ENCODE measurements at places on chromosomes 3 and 15. TPM values are rescaled to one million over a fixed set of nuclear protein-coding genes. Genes with fewer than 3 reads are reported as not detected.

The GOLGA6D gene
- not detected for total RNA-seq

The OSBPL10 gene
- 18.7 TPM for total RNA-seq

The FBXW12 gene
- 0.44 TPM for total RNA-seq

The ALG1L2 gene
- 1.4 TPM for total RNA-seq

DNA sequence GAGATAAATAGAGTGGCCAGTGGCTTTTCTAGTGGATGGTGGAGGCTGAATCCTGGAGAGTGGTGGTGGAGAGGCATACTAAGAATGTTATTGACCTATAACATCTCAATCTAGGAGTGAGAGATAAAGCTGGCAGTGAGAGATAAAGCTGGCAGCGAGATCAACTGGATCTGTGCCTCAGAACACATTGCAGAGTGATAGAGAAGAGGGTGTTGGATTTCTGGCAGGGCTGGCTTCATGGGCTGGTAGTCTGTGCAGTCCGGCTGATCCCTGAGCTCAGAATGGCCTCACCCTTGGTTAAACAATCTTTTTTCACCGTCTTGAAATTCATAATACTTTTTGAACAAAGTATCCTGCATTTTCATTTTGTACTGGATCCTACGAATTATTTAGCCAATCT is 221.2 kb downstream of the NLGN1 start:
- DNase-seq = no peak

GRCh38 chr15:58269455-58270414 is 131.6 kb downstream of the AQP9 start:
- DNase-seq = peak; percentile 29

GRCh38 chr15:69093127-69093526 is 67.3 kb upstream of the GLCE start:
- no peak for DNase-seq

DNA sequence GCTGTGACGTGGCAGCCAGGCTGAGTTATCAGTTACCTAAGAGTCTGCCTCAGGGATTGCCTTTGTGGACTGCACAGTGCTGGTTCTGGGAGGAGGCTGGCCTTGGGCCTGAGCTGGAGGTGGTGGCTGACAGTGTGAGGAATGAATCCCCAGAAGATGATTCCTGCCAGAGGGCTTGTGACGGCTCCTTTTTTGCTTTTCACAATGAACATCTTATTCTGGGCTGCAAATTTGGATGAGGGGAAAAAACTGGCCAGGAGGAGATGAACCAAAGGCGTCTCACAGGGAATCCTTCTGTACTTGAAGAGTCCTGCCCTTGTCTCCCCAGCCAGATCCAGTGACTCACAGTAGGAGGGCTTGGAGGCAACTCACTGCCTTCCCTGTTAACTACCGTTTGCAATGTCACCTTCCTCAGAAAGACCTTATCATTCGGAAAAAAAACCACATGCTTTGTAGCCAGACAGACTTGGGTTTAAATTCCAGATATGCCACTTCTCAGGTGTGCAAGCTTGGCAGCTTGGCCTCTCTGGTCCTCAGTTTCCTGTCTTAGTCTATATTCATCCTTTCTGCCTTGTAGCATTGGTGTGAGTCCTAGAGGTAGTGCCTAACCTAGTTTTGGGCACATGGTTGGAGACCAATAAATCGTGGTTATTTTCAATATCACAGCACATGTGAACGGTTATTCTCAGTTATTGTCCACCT is 19.1 kb downstream of the ST6GAL1 start:
- DNase-seq = no peak

GRCh38 chr15:38049891-38050290 is 115.5 kb downstream of the TMCO5A start:
- no peak for DNase-seq

GRCh38 chr3:181906338-181906737 is 194.6 kb downstream of the SOX2 start:
- DNase-seq = no peak

DNA sequence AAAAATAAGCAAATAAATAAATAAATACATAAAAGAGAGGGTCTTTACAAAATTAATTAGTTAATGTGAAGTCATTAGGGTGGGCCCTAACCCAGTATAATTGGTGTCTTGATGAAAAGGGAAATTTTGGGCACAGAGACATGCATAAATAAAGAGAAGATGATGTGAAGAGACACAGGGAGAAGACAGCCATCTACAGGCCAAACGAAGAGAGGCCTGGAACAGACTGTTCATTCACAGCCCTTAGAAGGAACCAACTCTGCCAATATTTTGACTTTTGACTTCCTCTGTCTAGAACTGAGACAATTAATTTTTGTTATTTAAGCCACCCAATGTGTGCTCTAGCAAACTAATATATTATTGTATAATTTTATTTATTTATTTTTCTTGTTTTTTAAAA is 29.6 kb upstream of the SELENOK start:
- no peak for DNase-seq

- no peak for DNase-seq
These were observed 303.9 kb upstream of the ALCAM start for GRCh38 chr3:105062853-105063252.

- no peak for DNase-seq
These were observed 70.0 kb downstream of the PGPEP1L start for GRCh38 chr15:98937413-98938104.

DNA sequence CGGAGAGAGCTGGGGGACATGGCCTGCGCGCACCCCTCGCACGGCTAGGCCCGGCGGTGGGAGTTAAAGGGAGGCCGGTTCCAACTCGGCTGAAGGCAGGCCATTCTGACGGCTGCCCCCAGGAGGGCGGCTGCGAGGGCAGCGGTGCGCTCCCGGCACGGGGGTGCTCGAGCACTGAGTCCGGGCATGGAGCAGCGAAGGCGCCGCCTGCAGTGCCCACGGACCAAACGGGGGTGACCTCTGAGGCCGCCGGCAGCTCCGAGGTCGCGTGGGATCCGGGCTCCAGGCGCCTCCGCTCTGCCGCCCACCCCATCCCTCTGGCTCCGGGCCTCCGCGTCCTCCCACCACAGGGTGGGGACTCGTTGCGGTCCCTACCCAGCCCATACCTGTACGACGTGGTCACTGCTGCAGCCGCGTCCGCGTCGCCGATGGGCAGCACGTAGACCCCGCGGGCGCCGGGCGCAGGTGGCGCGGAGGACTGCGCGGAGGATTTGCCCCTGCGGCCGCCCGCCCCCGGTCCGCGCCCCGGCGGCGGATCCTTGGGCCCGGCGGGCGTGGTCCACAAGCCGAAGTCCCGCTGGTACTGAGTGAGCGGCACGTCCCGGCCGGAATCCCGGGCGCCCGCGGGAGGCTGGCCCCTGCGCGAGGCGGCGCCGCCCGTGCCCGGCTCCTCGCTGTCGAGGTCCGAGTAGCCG is 469 bp downstream of the MAP6D1 start:
- DNase-seq = no peak

The TGM5 gene
- total RNA-seq = not detected

The ST3GAL6 gene
- 17.9 TPM for total RNA-seq

GRCh38 chr3:46662771-46663551 is 30.5 kb downstream of the ALS2CL start:
- DNase-seq = no peak

The CLRN1 gene
- total RNA-seq = not detected

The AHSG gene
- total RNA-seq = not detected

DNA sequence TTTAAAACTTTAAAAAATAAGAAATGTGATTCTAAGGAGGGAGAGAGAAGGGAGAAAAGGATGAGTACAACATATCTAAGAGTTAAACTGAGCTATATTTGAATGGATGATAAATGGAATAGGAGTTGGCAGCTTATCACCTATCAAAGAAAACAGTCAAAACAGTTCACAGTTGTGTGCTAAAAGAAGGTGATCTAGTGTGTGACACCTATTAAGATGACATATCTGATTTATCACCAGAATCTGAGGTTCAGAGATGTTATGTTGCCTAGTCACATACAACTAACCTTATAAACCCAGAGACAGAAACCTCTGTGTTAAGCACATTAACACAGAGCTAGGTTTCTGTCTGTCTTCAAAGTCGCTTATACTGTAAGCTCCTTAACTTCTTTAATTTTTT is 3.0 kb downstream of the ATP13A3 start:
- DNase-seq = no peak

DNA sequence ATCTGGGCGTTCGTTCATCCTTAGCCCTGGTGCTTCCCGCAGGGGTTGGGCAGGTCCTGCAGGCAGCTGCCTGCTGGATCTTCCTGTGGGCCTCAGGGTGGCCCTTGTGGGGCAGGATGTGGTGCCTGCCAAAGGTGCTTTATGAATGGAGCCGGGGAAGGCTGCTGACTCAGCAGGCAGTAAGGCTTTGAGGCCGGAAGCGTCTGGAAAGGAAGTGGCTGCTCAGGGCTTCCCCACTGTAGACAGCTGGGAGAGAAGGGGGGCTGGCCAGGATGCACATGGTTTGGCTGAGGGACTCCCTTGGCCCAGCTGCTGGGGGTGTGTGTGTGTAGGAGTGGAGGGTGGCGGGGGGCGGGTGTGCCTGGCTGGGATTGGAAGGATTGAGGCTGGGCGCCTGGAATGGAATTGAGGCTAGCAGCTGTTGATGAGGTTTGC is 12.9 kb downstream of the CD276 start:
- peak; percentile 22 for DNase-seq

The SLC51B gene
- total RNA-seq = not detected

The GOLGA6B gene
- not detected for total RNA-seq

The FEZF2 gene
- 0.28 TPM for total RNA-seq

DNA sequence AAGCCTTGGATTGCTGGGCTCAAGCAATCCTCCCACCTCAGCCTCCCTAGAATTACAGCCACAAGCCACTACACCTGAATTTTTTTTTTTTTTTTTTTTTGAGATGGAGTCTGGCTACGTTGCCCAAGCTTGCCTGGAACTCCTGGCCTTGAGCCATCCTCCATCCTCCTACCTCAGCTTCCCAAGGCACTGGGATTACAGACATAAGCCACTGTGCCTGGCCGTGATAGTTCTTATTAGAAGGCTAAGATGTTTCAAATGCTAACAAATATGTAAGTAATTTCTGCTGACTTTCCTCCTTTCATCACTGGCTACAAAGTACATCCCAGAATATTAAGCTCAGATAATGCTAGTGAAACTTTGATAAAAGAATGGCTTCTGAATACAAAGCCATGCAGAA is 5.7 kb upstream of the SETMAR start:
- DNase-seq = no peak

GRCh38 chr3:115388166-115388565 is 235.1 kb upstream of the GAP43 start:
- DNase-seq = no peak

DNA sequence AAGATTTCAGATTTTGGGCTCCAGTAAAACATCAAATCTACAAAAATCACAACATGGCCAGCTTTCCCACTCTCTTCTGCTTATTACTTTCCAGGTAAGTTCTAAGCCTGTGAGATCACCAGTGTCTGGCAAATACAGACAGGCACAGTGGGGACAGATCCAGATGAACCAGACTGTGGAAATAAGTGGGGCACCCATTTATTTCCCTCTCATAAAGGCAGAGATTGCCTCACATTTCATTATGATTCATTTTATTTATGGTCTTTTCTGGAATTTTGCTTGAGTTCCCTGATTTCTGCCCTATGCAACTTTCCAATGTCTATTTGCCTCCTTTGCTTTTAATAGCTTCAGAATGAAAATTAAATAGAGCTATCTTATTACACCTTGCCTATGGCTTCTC is 66.8 kb downstream of the GREM1 start:
- DNase-seq = no peak

The ATP8B4 gene
- total RNA-seq = 0.18 TPM

The CADM2 gene
- total RNA-seq = 4.2 TPM

The CYP11A1 gene
- total RNA-seq = 1.0 TPM

DNA sequence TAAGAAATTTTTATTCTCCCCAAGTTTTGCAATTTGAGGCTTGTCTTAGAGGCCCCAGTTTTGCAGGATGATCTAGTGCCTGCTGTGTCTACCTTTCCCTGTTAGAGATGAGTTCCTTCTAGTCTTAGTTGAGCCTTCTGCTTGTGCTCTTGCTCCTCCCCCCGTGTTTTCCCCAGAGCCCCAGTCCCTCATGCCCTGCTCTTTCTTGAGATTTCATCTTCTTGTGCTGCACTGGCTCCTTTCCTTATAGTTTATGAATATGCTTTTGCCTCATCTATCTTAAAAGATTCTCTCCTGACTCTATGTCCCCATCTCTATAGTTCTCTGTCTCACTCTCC is 4.7 kb downstream of the GAP43 start:
- DNase-seq = no peak

GRCh38 chr3:147744967-147745366 is 335.8 kb downstream of the ZIC1 start:
- no peak for DNase-seq

The ANKRD63 gene
- not detected for total RNA-seq

- no peak for DNase-seq
These were observed 583.8 kb upstream of the ZNF717 start for GRCh38 chr3:76369170-76369569.

GRCh38 chr3:22959593-22959992 is 243.5 kb upstream of the UBE2E2 start:
- DNase-seq = no peak

- no peak for DNase-seq
These were observed 138.1 kb downstream of the CHDH start for GRCh38 chr3:53708001-53708621.

The CTXN2 gene
- 0.18 TPM for total RNA-seq

GRCh38 chr15:84862214-84862975 is 22.1 kb upstream of the SLC28A1 start:
- no peak for DNase-seq

DNA sequence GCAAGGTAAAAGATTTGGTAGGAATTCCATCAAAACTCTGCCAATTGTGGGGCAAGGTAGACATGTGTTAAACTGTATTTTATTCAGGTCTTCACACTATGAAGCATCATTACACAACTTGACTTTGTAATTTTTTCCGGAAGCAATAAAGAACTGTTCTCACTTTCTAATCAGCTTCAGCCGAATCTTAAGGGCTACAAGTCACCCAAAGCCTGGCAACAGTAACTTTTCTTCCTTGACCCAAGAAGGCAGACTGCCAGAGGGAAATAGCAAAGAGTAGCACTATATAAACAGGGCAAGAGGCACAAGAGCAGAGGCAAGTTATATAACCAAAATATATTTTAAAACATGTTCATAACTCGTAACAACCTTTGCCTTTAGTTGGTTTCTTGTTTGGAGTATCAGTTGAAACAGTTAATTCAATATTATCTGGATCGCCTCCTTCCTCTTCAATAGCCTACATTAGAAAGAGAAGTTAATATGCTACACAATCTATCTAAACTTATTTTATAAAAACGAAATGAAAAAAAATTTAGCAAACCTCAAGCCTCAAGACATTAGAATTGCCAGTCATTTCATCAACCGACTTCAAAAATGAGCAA is 1.4 kb downstream of the SLTM start:
- DNase-seq = no peak

DNA sequence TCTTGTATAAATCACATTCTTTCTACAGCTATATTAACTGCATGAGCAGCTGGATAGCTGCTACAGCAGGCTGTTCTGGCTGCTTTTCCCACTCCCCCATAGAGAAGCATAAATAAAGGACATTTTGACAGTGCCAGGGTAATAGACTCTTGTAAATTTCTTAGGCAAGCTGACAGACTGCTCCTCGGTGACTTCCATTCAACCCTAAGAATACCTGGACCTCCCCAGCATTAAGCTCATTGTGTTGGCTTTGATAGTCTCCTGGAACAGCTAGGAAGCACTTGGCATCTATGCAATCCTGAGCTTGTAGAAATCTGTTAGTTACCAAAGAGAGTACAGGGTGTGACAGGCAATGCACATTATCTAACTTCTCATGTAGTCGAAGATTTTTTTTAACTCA is 475.4 kb downstream of the AGBL1 start:
- no peak for DNase-seq

All from neural crest cell (in vitro differentiated cells).